AML-193 (cell line): ENCODE measurements at places on chromosomes 4 and X.

GRCh38 chr4:41882625-41883347 is 52.4 kb upstream of the TMEM33 start:
- peak; percentile 38 for DNase-seq

GRCh38 chr4:80307774-80308465 is 27.6 kb upstream of the CFAP299 start:
- DNase-seq, result no peak

DNA sequence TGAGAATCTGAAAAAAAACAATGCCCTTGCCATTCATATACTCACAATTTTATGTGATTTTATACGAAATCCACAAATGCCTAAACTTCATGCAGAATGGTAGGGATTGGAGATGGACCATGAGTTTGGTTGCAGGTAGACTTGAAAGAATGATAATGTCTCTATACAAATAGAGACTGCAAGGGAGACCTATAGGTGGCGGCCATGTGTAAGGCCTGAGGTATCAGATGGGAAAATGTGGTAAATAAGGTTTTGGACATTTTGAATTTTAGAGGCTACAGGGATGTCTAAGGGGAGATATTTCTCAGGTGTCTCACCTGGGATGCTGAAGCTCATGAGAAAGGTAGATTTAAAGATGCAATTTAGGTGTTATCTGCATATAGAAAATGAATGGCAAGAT is 78.0 kb downstream of the GABRB1 start:
- no peak for DNase-seq

DNA sequence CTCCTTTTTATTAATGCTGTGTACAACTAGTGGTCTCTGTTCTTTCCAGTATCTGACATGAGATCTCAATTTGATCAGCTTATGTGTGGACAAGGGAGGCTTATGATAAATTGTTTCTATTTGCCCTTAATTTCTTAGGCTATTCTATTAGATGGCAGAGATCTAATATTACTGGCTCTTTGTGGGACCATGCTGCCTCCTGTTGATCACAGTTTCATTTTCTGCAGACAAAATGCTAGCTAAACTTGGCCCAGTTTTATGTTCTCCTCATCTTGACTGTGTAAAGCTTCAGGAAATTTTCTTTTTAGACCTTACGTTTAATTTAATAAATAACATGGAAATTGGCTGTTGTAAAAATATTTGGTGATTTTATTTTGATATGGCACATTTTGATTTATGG is 627.1 kb upstream of the AADAT start:
- no peak for DNase-seq

- DNase-seq, result no peak
Observed at GRCh38 chrX:856566-857290, 226.1 kb downstream of the SHOX start.

GRCh38 chr4:81965911-81966310 is 407.9 kb downstream of the HNRNPD start:
- DNase-seq, result no peak

DNA sequence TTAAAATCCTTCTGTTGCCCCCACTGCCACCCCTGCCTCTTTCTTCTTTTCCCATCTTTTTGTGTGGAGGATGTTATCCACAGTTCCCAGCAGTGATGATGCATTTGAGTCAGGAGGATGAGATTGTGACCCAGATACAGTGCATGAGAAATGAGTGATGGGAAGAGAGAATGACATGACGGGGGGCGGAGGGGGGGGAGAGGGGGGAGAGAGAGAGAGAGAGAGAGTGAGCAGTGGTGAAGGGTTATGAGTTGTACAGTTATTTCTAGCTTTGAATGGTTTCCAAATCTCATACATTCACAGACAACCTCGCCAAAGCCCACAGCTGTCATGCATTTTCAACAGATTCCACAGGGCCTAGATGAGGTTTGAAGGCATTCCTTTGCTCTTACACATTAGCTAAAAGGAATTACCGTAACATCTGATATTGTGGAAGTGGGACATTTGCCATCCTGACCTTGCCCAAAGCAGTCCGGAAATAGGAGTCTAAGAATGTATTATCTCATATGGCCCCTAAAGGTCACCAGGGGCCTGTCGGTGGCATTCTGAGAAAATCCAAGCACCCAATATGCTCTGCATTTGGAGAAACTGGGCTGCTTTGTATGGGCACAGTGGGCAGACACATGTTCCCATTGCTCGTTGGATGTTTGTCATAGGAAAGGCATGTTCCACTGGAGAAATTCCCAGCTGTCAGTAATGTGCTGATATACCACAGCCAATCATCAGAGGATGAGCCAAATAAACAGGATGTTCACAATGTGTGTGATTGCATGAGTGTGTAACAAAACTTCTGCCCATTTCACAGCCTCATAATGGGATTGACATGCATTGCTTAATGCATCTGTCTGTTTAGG is 435.8 kb downstream of the SPRY1 start:
- no peak for DNase-seq

- DNase-seq, result no peak
Observed at GRCh38 chrX:153511784-153512500, 5.5 kb upstream of the ATP2B3 start.

GRCh38 chr4:183370786-183371185 is 48.6 kb upstream of the CLDN24 start:
- no peak for DNase-seq

GRCh38 chrX:131821945-131822622 is 201.0 kb upstream of the STK26 start:
- DNase-seq, result no peak

DNA sequence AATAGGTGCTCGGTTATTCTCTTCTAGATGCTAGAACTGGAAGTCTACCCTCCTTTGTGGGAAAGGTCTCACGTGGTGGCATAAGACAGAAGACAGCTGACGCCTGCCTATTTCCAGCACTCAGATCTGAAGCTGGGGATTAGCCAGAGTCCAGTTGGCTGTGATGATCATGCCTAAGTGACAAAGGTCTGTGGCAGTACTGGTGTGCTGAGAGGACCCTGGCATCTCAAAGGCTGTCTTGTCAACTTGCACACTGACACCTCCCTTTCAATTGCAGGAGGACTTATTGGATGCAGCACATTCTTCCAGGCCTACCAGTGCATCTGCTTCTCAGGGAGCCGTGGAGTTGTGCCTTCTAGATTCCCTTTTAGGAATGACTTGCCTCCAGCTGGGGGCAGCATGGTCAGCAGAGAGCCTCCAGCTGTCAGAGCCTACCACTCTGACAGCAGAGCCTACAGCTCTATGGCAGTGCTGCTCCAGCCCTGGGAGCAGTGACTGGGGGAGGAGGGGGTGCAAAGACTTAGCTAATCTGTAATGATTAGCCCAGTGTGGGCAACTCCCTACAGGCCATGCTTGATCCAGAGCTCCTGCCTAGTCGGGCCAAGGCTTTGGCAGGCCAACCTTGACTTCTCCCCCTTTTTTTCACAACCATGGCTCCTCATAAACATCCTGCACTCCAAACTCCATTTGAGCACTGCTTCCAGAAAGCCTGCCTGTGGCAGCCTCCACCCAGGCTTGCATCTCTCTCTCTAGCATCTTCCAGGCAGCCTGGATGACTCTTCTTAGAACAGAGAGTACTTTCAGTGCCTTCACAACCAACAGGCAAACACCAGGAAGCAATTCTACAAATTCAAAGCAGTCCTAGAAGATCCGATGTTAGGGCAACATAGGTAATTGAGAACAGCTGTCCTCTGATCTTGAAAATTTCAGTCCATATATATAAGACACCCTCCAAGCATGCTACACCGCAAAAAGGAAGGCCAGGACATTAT is 13.8 kb upstream of the FGFBP2 start:
- DNase-seq, result no peak

DNA sequence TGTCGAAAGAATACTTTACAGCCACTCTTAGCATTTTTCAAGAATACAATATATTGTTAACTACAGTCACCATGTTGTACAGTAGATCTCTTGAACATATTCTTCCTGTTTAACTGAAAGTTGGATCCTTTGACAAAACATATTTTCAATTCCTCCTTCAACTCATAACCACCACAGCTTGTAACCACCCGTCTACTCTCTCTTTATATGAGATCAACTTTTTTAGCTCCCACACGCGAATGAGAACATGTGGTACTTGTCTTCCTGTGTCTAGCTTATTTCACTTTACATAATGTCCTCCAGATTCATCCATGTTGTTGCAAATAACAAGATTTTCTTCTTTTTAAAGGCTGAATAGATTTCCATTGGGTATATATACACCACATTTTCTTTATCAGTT is 338.3 kb upstream of the IGFBP7 start:
- no peak for DNase-seq

DNA sequence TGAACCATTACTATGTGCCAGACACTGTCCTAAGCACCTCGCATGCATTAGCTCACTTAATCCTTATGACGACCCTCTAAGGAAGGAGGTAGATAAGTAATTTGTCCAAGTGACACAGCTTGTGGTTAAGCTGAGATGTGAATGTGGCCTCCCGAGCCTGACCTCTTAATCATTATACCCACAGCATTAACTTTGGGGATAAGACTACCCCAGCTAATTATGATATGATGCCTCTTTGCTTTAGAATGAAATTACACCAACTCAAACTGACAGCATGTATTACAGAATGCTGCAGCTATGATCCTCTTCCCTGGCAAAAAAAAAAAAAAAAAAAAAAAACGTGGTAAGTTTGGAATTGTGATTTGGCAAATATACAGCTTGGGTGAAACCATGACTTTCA is 53.5 kb downstream of the APBB2 start:
- DNase-seq, result no peak

DNA sequence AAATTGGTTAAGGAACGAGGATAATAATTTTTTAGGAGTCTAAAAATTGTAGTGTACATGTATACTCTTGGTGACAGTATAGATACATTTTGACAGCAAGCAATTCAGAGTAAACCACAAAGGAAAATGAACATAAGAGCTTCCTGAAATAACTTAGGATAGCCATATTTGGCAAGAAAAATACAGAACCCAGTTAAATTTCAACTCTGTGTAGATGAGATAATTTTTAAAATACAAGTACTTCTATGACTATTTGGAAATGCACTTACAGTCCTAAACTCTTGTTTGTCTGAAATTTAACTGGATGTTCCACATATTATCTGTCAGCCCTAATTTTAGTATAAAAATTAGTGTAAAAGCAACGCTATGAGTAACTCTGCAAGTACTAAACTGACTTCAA is 124.4 kb upstream of the PCDH18 start:
- DNase-seq, result no peak

GRCh38 chrX:9340598-9341290 is 124.1 kb upstream of the TBL1X start:
- peak; percentile 49 for DNase-seq

- no peak for DNase-seq
Observed at GRCh38 chr4:172838111-172838510, 330.5 kb upstream of the GALNT7 start.

DNA sequence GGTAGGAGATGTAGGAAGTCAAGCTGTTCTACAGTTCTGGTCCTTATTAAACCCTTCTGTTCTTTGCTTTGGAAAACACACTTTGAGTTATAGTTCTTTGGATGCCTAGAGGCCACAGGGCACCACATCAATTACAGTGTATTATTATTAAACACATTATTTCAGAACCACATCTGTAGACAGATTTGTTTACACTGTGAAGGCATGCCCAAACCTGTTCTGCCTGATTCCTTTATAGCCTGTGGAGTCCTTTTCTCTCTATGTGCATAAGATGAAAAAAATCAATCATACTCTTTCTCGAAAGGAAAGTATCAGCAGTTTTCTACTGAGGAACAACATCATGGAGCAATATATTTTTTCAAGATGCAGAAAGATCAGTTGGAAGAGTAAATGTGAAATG is 371.3 kb upstream of the INTU start:
- no peak for DNase-seq

DNA sequence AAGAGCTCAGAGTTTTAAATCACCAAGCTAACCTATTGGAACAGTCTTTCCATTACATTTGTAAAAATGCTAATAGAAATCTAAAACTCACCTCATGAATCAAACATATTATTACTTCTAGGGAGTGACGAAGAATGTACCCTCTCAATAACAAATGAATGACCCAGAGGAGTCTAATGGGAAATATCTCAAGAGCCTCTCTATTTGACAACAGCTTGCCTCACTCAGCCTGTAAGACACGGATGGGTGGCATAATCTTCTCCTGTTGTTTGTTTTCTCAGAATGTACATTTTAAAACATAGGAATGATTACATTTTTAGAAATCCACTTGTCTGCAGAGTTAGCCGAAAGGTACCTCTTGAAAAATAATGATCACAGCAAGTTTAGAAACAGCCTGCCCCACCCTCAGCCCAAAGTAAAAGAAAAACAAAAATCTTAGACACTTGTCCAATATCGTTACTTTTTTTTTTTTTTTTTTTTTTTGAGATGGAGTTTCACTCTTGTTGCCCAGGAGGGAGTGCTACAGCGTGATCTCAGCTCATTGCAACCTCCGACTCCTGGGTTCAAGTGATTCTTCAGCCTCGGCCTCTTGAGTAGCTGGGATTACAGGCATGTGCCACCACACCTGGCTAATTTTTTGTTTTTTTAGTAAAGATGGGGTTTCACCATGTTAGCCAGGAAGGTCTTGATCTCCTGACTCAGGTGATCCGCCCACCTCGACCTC is 183.6 kb upstream of the FTHL17 start:
- DNase-seq, result no peak

DNA sequence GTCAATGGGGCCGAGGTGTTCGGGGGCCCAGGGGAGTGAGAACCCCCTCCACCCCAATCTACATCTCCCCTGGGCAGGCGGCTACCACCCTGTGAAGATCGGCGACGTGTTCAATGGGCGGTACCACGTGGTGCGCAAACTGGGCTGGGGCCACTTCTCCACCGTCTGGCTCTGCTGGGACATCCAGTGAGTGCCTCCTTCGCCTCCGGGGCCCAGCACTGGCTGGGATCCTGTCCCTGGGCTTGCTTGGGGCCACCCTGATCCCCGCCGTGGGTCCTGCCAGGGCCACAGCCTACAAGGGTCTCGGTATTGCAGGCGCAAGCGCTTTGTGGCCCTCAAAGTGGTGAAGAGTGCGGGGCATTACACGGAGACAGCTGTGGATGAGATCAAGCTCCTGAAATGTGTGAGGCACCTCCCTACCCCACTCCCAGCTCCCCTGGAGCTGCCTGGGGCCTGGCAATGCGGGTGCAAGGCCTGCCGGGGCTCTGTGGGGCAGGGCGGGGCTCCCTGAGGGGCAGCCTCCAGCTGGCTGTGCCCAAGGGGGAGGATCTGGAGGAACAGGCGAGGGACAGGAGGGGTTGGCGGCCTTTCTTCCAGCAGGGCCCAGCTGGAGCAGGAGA is 697 bp downstream of the SRPK3 start:
- no peak for DNase-seq
